ENCODE measurements at places on chromosomes 3 and 15.

GRCh38 chr3:149371001-149371722 is 6.3 kb downstream of the TM4SF1 start:
- peak; percentile 67 for DNase-seq

DNA sequence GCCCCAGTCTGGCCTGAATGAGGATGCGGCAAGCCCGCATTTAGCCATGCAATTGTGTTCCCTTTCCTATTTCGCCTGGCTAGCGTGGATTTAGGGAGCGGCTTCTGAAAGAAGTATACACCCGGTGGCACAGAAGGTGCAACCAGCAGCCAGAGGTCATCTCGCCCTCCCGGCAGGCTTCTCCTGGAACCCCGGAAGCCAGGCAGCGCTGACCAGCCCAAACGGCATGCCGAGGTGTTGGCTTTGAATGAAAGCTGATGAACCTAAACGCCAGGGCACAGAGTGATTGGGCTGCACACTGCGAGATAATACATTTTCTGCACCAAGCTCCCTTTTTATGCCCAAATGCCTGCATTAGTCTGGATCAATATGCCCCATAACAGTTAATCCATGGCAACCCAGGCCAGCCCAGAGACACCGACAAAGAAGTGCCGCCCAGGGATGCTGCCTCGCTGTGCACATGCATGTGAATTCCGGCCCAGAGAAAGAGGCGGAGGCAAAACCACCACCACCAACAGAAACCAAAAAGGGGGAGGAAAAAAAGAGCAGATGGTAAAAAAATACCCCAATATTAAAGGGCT is 1.4 kb downstream of the SRGAP3 start:
- no peak for DNase-seq

DNA sequence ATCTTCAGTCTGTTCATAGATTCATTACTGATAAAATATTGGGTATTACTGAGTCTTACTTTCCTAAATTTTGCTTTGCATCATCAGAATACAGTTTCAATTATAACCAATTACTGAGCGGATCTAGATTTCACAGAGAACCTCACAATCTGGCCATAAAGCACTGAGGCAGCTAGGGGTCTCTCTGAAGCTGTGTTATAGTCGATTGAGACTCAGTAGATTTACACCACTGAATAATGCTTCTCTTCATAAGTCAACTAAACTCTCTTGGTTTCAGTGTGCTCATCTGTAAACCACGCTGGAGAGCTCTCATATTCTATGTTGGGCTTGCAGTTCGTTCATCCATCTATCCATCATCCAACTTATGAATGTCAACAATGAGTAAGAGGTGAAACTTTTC is 180.6 kb downstream of the GREM1 start:
- DNase-seq: no peak

GRCh38 chr3:64349551-64349950 is 124.3 kb upstream of the PRICKLE2 start:
- no peak for DNase-seq

- DNase-seq: peak; percentile 55
These were observed 496.1 kb downstream of the FOXP1 start for GRCh38 chr3:71087143-71088018.

- DNase-seq: peak; percentile 39
These were observed 22.6 kb upstream of the ANPEP start for GRCh38 chr15:89837134-89837829.

DNA sequence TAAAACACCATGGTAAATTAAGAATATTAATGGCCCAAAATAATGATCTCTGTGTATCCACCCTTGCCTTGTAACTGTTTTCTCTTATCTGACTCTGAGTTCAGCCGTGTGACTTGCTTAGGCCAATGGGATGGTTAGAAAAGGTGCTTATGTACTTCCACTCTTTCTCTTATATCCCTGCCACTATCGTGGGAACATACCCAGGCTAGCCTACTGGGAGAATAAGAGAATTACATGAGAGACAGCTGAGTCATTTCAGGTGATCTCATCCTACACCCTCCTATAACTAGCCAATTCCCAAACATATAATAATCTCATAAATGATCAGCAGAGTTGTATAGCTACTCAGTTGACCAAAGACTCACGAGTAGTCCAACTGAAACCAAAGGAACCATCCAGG is 98.3 kb upstream of the ABI3BP start:
- no peak for DNase-seq

- no peak for DNase-seq
These were observed 222.2 kb upstream of the TRIM42 start for GRCh38 chr3:140455521-140456214.

GRCh38 chr3:21936207-21936606 is 185.2 kb upstream of the ZNF385D start:
- DNase-seq: no peak

DNA sequence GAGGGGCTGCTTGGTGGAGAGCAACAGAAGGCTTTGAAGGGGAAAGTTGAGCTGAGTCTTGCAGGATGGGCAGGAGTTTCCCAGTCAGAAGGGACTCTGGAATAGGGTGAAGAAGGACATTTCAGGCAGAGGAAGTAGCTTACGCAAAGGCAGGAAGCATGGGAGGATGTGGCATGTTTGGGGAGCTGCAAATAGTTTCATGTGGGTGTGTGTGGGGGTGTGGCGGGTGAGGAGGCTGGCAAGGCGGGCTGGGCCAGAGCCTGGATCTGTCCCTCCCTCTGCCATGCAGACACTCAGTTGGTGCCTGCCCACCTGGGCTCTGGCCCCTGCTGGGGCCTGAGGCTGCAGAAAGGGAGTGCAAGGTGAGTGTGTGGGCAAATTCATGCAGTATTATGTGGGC is 10.4 kb downstream of the TEX264 start:
- DNase-seq: peak; percentile 11

GRCh38 chr3:41222012-41222411 is 22.7 kb downstream of the CTNNB1 start:
- DNase-seq: no peak

- DNase-seq: no peak
These were observed 83.1 kb upstream of the OCA2 start for GRCh38 chr15:28182216-28182615.

- no peak for DNase-seq
These were observed 54.5 kb downstream of the SATB1 start for GRCh38 chr3:18370672-18371071.

- DNase-seq: no peak
These were observed 27.1 kb upstream of the PIK3CB start for GRCh38 chr3:138861798-138862197.

GRCh38 chr3:140396110-140396509 is 281.8 kb upstream of the TRIM42 start:
- DNase-seq: no peak

GRCh38 chr3:190105876-190106275 is 14.8 kb downstream of the P3H2 start:
- peak; percentile 74 for DNase-seq

- DNase-seq: no peak
These were observed 331.2 kb upstream of the DCBLD2 start for GRCh38 chr3:99232696-99233095.

DNA sequence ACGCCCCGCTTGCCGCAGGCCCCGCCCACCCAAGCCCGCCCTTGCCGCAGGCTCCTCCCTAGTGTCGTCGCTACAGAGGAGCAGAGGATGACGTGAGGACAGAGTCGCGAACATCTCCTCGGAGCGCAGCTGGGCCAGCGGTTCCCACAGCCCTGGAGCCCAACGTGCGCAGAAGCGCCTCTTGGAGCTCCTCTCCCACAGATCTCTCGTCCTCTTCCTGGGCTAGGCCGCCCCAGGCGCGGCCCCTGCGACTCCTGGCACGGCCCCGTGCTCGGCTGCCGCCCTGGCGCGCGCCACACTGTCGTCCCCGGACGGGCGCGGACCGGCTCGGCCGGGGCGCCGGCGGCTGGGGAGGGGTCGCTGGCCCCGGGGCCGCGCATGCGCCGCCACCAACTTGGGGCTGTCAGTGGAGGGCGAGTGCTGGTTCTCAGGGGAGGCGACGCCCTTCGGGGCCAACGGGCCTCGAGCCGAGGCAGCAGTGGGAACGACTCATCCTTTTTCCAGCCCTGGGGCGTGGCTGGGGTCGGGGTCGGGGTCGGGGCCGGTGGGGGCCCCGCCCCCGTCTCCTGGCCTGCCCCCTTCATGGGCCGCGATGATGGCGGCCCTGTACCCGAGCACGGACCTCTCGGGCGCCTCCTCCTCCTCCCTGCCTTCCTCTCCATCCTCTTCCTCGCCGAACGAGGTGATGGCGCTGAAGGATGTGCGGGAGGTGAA is at the start of gene TRPC1:
Gene TRPC1 (plus strand): TSS at position 67 of the 714 bp plus-strand sequence. CDS start 526 bp downstream, at position 593.
- peak; percentile 80 for DNase-seq

- DNase-seq: peak; percentile 19
These were observed 36.9 kb downstream of the DNASE1L3 start for GRCh38 chr3:58173669-58174398.

GRCh38 chr3:50331364-50331907 is 3.4 kb upstream of the TUSC2 start:
- DNase-seq: no peak

DNA sequence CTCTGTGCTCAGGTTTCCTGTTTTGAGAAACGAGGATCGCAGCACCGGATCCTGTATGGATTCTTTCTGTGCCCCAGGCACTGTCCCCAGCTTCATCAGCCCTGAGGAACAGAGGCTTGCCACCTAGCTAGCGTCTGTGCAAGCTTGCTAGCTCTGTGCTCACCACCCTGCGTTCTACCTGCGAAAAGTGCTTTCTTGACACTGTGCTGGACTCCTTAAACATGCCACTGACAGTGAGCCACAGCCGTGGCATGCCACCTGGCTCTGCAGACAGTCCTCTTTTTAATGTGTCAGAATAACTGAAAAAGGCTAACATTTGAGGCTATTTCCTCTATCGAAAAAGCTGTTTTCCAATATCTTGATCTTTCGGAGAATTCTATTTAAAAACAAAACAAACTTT is 1.4 kb downstream of the PGPEP1L start:
- no peak for DNase-seq

DNA sequence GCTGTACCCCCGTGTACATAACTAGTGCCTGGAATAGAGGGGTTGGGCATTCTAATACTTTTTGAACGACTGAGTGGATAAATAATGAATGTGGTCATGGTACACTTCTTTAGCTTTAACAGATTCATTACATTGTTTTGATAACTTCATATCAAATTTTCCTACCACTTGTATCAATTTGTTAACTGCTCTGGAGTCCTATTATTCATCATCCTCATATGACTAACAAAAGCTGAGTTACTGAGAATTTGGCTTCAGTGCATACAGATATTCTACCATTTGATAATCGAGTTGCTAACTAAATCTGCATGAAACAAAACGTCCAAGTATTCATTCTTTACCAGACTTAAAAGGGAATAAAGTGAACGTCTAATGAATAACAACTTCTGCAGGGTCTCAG is 31.7 kb downstream of the FRMD5 start:
- DNase-seq: no peak

- DNase-seq: no peak
These were observed 39.4 kb downstream of the CHST14 start for GRCh38 chr15:40510201-40510600.

GRCh38 chr3:51099794-51100535 is 285.1 kb upstream of the MANF start:
- peak; percentile 49 for DNase-seq

DNA sequence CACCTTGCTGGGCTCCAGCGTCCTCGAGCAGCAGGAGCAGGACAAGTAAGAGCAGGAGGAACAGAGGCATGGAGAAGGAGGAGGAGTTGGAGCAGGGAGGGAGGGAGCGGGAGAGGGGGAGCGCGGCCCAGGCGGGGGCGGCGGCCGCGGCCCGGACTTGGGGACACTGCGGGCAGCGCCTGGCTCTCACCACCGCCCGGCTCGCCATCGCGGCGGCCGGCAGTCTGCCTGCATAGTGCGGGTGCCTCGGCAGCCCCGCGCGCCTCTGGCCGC is 440 bp downstream of the DCBLD2 start:
- DNase-seq: peak; percentile 58

GRCh38 chr3:97658668-97659285 is 105.8 kb upstream of the ARL6 start:
- peak; percentile 24 for DNase-seq

DNA sequence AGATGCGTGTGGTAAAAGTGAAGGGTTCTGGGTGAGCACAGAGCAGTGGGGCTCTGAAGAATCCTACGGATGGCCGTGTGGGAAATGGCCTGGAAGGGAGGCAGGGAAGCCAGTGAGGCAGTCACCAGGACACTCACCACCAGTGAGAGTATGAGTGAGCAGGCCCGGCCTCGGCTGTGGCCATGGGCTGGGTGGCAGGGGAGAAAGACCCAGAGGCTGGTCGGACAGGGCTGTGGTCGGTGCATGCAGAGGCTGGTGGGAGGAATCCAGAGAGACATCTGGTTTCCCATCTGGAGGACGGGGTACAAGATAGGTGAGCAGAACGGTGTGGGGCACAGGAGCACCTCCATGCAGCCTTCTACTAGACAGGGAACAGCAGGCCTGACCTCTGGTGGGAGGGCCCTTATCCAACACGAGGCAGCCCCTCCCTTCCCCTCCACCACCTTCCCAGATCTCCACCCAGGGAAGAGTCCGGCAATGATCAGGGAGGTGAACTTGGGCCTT is 10.1 kb downstream of the PCSK6 start:
- DNase-seq: no peak

- no peak for DNase-seq
These were observed 1405.3 kb downstream of the SI start for GRCh38 chr3:163672954-163673353.

GRCh38 chr3:58659051-58659675 is 7.4 kb downstream of the FAM3D start:
- peak; percentile 23 for DNase-seq

DNA sequence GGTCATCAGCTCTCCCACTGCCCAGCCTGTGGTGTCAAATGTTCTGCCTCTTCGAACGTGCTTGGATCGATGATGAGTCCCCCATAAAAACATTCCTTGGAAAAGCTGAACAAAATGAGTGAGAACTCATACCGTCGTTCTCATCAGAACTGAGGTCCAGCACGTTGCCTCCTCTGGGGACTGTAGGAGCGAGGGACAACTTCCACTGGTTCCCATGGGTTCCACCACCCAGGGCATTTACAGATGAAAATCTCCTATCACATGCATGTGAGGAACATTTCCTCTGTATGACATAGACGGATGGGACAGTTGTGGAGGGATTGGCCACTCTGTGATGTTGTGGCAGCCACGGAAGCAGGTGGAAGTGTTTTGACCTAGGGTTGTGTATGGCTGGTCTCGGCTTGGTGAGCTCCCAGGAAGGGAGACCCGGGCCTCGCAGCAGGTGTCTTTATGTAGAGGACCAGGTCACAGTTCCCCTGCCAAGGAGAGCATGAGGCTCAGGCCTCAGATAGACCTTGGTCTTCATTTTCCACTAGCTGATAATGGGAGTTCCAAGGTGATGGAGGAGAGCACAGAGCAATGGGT is 113.0 kb downstream of the SNRPN start:
- DNase-seq: no peak

- peak; percentile 53 for DNase-seq
These were observed 169.4 kb upstream of the ZNF385D start for GRCh38 chr3:21920421-21920861.

DNA sequence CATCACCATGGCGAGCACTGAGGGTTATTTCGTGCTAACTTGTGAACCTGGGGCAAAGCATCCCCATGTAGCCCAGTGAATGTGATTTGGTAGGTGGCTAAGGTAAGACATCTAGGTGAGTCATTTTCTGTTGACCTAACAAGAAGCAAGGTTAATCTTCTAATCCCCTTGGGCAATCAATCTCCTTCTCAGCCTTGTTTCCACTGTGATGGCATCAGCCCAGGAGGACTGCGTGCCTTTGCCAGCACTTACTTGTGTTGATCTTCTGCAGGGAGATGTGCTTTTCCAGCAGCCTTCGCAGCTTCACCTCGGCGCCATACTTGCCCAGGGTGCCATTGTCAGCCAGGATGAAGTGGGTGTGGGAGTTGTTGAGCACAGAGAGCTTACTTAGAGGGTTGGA is 35.7 kb downstream of the TRPM1 start:
- no peak for DNase-seq

- no peak for DNase-seq
These were observed 28.9 kb downstream of the CACNA1D start for GRCh38 chr3:53523346-53523745.

All from fibroblast of villous mesenchyme (primary cell).